ENCODE measurements at places on chromosomes 2 and 18.

GRCh38 chr2:236997069-236997715 is 88.5 kb upstream of the COPS8 start:
- DNase-seq, result no peak

DNA sequence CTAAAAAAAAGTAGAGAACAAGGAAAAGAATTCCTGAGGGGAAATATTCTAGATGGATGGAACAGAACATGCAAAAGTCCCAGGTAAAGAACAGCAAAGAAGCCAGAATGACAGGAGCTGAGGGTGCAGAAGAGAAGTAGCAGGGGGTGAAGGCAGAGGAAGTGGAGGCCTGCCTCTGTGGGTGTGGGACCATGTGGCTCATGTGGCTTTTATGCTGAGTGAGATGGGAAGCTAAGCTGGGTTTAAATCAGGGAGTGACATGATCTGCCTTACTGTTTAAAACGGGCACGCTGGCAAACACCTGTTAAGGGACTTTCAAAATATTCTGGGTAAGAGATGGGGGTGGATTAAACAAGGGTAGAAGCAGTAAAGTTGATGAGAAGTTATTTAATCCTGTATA is 40.0 kb downstream of the GKN2 start:
- DNase-seq, result peak; percentile 26

- no peak for DNase-seq
These were observed 96.2 kb upstream of the CTAGE1 start for GRCh38 chr18:22513721-22514481.

- no peak for DNase-seq
These were observed 177.2 kb downstream of the EN1 start for GRCh38 chr2:118670276-118670675.

- DNase-seq, result no peak
These were observed 90.3 kb downstream of the RPRM start for GRCh38 chr2:153388246-153388645.

DNA sequence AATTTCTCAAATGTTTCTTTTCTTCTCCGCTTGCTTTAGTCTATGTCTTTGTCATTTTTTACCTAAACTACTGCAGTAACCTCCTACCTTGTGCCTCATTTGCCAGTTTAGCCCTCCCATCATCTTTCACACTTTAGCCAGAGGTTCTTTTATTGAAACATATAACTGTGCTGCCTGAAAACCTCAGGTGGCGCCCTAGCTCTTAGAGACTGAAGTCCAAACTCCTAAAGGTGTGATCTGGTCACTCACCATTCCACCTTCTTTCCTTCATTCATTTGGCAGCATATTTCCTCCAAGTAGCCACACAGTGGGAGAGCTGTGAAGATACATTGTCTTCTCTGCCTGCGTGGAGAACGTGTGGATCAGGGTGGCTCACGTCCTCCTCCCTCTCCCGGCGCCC is 98.2 kb upstream of the MAPRE2 start:
- no peak for DNase-seq

DNA sequence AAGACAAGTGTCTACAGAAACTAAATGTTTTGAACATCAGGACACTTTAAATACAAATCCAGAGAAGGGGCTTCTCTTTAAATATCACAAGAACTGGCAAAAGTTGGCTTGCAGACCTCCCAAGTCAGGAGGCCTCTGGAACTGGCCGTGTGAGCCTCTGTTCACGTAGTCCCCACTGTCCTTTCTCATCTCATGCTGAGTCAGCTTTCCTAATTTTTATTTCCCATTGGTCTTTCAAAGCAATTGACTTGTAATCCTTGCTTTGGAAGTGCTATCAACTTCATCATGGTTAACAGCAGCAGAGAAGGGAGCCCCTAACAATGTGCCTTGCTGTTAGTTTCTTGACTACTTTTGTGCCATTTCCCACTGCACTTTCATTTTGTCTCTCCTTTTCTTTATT is 303.3 kb downstream of the DPP10 start:
- no peak for DNase-seq

DNA sequence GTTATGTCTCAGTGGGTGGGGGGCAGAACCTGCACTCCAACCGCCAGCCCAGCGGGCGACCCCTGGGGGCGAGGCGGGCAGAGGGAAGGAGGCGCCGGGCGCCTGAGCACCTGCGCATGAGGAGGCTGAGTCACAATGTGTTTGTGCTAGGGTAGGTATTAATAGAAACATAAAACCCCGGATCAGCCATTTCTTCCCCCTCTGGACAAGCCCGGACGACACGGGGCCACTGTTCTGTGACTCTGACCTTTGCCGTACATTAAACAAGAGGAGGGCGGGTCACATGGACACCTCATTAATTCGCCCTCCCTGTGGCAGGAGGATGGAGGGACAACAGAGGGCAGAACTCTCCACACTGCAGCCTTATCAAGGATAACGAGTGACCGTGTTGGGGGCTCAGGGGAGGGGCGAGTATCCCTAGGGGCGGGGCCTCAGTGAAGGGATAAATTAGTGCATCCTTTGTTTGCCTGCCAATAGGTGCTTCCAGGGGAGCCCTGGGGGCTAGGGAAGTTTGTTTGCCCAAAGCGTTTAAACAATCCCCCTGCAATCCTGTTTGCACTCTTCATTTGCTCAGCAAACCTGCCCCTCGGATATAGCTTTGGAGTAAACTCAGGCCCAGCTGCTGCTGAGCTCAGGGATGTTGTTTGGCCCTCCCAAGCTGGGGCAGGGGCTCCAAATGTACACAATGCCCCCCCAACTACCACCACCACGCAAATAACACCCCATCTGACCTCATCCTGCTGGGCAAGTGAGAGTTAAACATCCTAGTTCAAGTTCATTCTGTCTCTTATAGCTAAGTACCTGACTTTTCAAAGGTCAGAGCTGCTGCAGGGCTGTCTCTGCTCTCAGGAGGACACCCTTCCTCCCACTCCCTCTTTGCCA is 171.2 kb upstream of the GLI2 start:
- no peak for DNase-seq

GRCh38 chr2:172251231-172251630 is 148.5 kb upstream of the DLX2 start:
- DNase-seq, result no peak

DNA sequence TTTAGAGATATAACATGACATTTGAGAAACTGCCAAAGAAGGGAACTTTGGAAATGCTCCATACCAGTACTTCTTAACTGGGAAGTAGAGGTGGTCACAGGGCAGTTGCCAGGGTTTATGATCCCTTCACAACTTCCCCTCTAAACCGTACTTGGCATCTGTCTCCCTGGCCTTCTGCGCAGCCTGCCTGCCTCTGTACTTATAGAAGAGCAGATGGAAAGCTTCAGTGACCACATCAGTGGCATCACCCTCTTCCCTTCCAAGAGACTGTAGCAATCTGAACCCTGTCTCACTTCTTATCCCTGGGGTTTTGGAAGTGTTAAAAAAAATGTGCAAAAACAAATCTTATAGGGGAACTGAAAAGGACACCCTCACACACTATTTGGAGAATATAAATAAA is 64.1 kb downstream of the EIF2AK3 start:
- no peak for DNase-seq

GRCh38 chr2:96882230-96882629 is 12.3 kb upstream of the SEMA4C start:
- no peak for DNase-seq

DNA sequence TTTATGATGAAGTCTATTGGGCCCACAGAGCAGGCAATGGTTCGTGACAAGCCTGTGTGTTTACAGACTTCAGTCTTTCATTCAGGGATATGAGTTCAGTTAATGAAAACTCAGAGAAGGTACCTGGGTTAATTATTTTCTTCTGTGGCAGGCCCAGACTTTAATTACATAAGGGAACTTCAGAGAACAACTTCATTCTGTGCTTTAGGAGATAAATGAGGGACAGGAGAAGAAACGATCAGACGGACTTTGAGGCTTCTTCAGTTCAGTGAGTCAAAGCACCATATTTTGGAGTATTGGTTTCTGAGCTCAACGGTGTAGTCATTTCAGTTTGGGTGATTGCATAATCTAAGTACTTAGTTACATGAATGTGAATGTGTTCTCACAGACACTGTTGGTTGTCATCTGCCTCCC is 203.0 kb upstream of the KCNJ3 start:
- no peak for DNase-seq

GRCh38 chr2:215850380-215850779 is 163.0 kb downstream of the MREG start:
- DNase-seq, result no peak

GRCh38 chr2:152523091-152523490 is 188.1 kb downstream of the FMNL2 start:
- no peak for DNase-seq

DNA sequence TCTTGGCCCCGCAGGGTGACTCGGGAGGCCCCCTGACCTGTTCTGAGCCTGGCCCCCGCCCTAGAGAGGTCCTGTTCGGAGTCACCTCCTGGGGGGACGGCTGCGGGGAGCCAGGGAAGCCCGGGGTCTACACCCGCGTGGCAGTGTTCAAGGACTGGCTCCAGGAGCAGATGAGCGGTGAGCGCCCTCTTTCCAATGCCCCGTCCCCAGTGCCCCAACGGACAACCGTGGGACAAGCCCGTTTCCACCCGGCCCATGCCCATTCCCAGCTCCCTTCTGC is 2.6 kb upstream of the CHRND start:
- no peak for DNase-seq

- DNase-seq, result no peak
These were observed 174.4 kb downstream of the ICOS start for GRCh38 chr2:204110751-204111516.

- no peak for DNase-seq
These were observed 103.4 kb downstream of the HDAC4 start for GRCh38 chr2:239297142-239298004.

GRCh38 chr2:20501974-20502373 is 55.1 kb downstream of the RHOB start:
- no peak for DNase-seq

- no peak for DNase-seq
These were observed 633.0 kb upstream of the TMEFF2 start for GRCh38 chr2:192827735-192828134.

DNA sequence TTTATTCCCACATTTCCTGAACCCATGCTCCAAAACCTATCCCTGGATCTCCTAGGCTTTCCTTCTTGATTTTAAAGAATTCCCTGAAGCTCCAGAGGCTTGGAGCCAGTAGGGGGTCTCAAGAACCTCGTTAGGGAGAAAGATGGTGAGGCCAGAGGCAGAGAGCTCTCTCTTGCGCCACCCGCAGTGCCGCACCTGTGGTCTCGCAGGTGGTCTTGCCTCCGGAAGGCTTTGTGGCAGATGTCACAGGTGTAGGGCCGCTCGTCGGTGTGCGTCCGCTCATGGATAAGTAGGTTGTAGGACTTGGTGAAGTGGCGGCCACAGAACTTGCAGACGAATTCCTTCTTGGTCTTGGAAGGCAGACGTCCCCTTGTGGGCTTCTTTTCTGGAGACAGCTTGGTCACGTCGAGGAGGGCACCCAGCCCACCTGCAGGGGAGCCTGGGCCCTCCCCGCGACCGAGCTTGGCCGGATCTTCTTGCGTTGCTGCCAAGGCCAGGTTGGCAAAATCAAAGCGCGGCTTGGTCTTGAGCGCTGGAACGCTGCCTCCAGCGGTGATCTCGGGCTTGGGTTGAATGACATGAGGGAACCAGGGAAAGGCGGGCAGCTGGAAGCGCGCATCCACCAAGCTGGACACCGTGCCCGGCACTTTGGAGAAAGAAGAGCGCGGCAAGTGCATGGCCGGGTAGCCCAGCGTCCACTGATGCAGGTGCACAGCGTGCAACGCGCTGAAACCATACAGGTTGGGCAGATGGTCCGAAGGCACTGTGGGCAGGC is 5.3 kb downstream of the OSR1 start:
- DNase-seq, result no peak

DNA sequence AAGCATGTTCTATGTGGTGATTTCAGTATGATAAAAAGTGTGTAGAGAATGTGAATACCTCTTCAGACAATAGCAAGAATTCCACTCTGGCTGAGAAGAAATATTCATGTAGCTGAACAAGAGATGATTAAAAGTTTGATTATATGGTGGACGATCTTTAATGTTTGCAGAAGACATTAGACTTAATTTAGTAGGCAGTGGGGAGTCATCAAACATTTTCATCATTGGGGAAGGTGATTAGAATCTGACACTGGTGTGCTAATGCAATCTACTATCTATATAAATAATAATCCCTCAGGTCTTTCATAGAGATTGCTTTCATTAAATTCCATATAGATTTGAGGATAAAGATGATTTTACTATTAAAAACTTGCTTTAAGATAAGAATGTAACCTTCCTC is 761.0 kb downstream of the SOCS6 start:
- DNase-seq, result no peak

- DNase-seq, result no peak
These were observed 803.6 kb upstream of the ZEB2 start for GRCh38 chr2:145323512-145323911.

DNA sequence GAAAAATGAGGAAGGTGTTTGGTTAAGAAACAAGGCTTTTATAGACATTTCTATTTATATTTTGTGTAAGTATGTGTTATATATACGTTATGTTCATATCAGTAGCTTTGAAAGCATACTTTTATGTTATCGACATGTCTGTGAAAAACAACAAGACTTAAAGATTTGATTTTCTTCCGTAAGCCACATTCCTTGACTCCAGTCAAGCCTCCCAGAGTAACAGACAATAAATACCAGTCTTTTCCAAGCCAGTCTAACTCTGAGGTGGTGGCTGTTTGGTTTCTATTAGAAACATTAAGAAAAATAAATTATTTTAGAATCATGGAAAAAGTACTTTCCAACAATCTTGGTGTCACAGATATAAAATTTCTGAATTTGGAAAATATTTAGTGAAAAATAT is 16.3 kb upstream of the ITGAV start:
- no peak for DNase-seq

- DNase-seq, result peak; percentile 36
These were observed 815 bp downstream of the GMCL1 start for GRCh38 chr2:69830045-69830905.

- DNase-seq, result no peak
These were observed 83.8 kb upstream of the FAM237A start for GRCh38 chr2:206558492-206558891.

DNA sequence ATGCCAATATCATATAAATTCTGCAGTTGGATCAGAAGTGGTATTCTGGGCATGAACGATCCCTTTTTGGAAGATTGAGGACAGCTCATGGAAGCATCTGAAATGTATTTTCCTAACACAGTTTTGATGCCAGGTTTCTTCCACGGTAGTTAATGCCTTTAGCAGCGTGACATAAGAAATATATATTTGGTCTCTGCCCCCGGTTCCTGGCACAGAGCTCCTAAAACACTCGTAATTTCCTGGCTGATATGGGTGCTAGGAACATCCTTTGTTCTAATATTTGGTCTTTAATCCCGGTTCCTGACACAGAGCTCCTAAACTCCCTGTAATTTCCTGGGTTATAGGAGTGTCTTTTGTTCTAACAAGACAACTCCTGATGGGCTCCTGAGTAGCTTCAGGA is 8.2 kb upstream of the CABLES1 start:
- DNase-seq, result no peak

GRCh38 chr2:562391-563364 is 114.5 kb downstream of the TMEM18 start:
- no peak for DNase-seq

- peak; percentile 72 for DNase-seq
These were observed 2.9 kb upstream of the CASP8 start for GRCh38 chr2:201257381-201257955.

- no peak for DNase-seq
These were observed 67.0 kb upstream of the TCF7L1 start for GRCh38 chr2:85066006-85066740.
